ENCODE measurements at places on chromosomes 6 and 20.

DNA sequence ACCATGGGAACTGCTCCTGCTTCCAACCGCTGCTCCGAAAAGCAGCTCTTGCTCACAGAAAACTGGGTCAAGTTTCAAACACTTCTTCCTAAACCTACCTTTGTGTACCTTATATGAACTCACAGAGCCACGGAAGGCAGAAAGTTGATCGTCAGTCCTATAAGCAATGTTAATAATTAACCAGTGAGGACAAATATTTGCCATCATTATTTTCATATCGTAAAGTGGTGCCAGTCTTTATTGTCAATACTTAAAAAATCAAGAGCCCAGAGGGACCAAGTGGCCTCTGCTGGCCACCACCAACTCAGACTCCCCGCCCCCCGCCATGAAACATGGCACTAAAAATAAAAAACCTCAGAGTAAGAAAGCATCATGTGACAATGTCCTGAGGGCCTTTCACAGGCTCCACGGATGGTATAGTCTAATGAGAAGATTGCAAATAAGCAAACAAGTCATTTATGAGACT, 9.1 kb upstream of the PBOV1 start:
- DNase-seq = peak; percentile 28

DNA sequence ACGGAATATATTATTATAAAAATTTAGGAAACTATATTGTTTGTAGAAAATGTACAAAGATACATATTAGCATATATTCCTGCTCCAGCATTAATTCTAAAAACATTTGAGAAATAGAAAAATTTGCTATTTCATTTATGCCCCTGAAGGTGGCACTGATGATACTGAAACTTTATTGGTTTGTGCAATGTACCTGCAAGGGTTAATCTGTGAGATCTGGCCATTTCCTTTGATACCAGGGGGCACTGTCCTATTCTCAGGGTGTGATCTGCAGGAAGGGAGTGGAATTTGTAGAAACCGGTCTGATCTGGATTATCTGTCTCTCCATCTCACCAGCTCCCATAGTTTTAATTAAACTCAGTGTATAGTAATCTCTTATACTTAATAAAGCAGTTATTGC, 625.1 kb upstream of the IMPG1 start:
- no peak for DNase-seq

- DNase-seq = no peak
These were observed 41.1 kb downstream of the CNR1 start for GRCh38 chr6:88124925-88125557.

- peak; percentile 41 for DNase-seq
These were observed 40.8 kb downstream of the KCNK17 start for GRCh38 chr6:39273406-39273821.

GRCh38 chr20:37932919-37933318, 30.0 kb downstream of the VSTM2L start:
- no peak for DNase-seq

DNA sequence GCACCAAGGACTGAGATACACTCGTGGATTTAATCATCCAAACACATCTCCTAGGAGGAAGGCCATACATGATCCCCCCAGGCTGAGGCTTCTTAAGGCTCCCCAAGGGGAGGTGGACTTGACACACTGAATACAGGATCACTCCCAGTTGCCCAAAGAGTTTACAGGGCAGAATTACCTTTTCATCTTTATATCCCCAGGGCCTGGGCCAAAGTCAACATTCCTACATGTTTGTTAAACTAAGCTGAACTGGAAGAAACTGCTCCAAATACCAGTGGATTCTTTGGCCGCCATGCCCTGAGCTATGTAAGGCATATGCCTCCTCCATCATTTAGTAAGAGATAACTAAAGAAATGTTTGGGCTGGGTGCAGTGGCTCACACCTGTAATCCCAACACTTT, 22.2 kb upstream of the SERPINB1 start:
- no peak for DNase-seq

- DNase-seq = no peak
These were observed 413.5 kb downstream of the PRKN start for GRCh38 chr6:162313922-162314660.

GRCh38 chr6:14058029-14058695, 59.4 kb upstream of the CD83 start:
- no peak for DNase-seq

- no peak for DNase-seq
These were observed 46.6 kb downstream of the TMEM242 start for GRCh38 chr6:157276731-157277130.

- DNase-seq = no peak
These were observed 1.7 kb upstream of the SLC22A2 start for GRCh38 chr6:160260367-160260766.

DNA sequence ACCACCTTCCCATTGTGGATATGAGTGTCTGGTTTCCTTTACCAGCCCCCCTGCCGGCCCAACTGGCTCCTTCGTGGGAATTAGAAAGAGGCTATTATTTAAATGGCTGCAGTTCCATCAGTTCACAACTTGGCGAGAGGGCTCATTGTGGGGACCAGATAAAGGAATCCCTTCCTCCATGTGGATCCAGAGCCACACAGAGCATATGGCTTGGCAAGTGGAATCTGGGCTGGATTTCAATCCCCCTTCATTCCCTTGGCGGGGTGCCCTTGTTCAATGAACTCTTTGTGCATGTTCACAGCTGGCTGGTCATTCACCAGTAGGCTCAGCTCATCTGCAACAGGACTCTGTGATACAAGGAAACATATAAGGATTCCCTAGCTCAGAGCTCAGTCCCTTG, 140.6 kb downstream of the OPN5 start:
- DNase-seq = no peak
